H7 (cell line): ENCODE measurements at places on chromosomes 1 and 21.

DNA sequence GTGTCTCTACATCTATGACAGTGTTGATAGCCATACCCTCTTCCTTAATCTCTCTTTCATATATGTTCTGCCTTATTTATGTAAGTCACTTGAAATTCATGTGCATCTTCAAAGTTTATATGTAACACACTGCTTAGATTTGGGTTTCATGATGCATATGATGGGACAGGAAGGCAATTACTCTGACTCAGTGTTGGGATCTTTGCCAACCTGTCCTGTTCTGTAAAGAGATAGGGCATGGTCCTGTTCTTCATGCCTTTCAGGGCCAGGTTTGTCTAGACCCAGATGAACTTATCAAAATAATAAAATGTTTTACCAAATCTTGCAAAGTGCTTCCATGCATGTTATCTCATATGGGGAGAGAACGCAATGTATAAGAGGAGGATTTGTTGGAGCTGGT, 69.5 kb downstream of the TMPRSS15 start:
- DNase-seq, result no peak

GRCh38 chr21:33028773-33029384, 3.1 kb downstream of the OLIG2 start:
- DNase-seq, result peak; percentile 54

DNA sequence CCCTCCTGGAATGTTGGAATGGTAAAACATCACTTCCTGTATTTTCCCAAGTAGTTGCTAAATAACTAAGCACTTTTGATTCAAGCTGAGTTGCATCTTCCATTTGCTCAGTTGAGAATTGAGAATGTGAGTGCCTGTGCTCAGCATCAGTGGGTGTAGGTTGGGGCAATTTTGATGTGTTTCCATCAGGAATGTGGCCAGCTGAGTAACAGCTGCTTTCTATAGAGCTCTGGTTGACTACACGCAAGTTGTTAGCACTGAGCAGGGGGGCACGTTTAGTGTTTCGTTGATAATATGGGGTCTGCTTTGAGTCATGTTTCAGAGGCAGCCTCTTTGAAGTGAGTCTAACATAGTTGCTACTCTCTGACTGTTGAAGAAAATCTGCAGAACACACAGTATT, 41.5 kb downstream of the LRRC53 start:
- DNase-seq, result no peak

GRCh38 chr1:244205171-244205570, 154.1 kb downstream of the ZBTB18 start:
- DNase-seq, result no peak

DNA sequence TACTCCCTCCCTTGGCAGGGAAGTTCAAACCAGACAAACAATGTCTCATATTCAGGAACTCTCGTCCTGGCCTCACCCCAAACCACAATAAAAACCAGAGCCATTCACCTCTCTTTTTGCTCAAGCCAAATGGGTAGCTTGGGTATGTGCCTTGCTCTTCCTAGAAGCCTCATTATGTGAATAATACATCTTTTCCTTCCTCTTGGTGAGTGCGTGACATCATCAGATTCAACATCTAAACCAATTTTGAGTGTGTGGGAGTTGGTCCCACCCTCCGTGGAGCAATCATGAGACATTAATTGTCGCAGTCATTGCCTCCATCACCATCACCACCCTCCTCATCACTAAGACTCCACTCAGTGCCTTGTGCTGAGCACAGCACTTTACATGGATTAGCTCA, 482.9 kb downstream of the PTPRU start:
- DNase-seq, result no peak

- DNase-seq, result no peak
Measured at GRCh38 chr1:2533365-2533764, 3.3 kb upstream of the HES5 start.

- no peak for DNase-seq
Measured at GRCh38 chr1:10265027-10265426, 54.7 kb downstream of the KIF1B start.

- peak; percentile 61 for DNase-seq
Measured at GRCh38 chr1:58874757-58875755, 91.2 kb upstream of the JUN start.

- no peak for DNase-seq
Measured at GRCh38 chr1:229869240-229869639, 197.8 kb upstream of the GALNT2 start.

DNA sequence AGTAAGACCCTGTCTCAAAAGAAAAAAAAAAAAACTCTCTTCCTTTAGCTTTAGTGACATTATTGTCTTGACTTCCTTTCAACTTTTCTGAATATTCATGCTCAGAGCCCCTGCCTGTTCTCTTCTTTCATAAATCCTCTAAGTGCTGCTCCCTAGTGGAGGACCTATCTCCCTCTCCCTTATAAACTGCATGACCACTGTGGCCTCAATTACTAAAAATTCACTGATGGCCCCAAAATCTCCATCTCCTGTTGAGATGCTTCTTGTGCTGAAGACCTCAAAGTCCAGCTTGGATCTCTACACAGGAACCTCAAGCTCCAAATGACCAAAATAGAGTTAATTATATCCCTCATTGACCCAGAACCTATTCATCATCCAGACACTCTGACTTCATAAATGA, 7.8 kb downstream of the ITLN1 start:
- DNase-seq, result peak; percentile 52

DNA sequence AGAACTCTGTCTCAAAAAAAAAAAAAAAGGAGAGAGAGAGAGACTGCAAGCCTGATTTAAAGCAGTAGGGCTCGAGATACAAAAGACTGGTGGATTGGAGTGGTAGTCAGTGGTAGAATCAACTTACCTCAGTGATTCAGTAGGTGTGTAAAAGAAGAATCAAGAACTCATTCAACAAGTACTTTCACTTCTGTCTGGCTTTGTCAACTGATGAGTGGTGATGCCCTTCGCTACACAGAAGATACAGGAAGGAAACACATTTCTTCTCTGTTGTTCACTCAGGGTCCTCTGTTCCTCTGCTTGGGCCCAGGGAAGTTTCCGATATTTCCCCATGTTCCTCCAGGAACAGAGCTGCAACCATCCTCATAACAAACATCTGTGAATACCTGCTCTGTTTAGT, 68.6 kb upstream of the COG2 start:
- no peak for DNase-seq

DNA sequence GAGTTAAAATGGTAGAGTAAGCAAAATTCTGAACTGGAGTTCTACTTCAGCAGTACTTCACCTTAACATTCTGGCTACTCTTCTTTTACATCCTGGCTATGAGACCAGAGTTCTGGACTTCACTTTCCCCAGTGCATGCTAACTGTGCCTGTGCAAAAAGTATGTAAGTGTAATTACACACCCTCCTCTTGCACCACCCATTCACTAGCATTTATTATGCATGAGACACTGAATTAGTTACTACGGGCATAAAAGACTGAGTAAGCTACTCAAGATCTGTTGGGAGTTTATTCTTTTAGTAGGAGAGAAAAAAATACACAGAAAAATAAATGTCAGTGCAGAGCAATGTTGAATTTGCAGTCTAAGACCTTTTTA, 87.2 kb downstream of the GIPC2 start:
- DNase-seq, result no peak

- peak; percentile 88 for DNase-seq
Measured at GRCh38 chr1:1402072-1402900, 3.2 kb upstream of the CCNL2 start.

DNA sequence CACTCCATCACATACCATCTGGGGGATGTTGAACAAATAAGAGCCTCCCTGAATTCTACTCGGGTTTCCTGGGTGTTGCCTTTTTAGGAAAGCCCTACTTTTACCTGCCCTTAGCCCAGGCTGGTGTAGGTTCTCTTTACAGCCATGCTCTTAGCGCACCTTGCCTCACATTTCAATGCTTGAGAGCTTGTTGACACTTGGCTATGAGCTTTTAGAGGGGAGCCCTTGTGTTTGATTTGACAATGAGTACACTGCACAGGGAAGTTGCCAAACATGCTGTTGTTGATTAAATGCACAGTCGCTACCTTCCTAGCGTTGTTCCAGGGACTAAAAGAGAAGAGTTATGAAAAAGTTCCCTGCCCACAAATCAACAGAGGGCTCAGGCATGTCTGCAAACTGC, 103.8 kb downstream of the TRABD2B start:
- DNase-seq, result no peak

DNA sequence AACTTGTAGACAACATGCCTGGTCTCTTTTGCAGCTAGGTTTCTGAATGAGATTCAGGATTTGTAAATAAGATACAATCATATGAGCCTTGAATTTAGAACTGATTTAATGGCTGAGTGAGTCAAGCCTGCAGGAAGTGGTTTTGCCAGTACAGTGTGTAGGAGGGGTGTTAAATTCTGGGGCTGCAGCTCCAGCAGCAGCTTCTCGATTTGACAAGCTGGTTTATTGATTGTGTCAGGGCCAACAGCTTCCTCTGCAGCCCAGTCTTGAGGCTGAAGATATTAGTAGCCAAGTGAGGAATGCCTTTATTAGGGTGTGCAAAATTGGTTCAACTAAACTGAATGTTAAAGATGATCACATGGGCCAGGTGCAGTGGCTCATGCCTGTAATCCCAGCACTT, 11.5 kb upstream of the PLA2G5 start:
- no peak for DNase-seq

DNA sequence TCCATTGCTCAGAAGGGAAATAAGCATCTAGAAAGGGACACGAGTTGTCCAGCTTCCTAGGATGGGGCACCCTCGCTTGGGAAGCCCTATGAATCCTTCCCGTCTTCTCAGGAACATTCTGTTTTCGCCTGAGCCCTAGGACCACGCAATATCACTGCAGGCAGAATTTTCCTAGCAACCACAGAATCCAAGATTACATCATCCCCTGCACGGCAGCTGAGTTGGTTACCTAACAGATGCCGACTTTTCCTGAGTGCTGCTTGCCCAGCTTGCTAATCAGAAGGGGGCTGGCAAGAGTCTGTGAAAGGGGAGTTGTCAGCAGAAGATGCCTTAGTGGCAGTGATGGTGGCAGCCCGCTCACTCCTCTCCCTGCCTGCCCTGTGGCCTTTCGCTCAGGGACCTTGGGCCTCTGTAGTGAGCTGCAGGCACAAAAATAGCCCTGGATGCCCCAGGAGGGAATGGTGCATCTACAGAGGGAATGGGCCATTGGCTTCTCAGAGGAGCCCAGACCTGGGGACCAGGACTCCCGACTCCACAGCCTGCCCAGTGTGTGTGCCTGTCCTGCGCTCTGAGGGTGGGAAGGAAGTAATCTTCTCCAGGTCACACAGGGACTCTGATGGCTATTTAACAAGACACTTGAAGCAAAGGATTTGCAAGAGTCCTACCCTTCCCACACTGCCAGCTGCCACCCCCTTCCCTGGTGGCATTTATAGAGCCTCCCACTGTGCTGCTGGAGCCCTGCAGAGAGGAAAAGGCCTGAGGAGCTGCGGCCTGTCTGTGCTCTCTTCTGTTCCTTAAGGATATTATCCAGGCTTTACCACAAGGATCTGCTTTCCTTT, 28.9 kb upstream of the CLSTN1 start:
- DNase-seq, result no peak

DNA sequence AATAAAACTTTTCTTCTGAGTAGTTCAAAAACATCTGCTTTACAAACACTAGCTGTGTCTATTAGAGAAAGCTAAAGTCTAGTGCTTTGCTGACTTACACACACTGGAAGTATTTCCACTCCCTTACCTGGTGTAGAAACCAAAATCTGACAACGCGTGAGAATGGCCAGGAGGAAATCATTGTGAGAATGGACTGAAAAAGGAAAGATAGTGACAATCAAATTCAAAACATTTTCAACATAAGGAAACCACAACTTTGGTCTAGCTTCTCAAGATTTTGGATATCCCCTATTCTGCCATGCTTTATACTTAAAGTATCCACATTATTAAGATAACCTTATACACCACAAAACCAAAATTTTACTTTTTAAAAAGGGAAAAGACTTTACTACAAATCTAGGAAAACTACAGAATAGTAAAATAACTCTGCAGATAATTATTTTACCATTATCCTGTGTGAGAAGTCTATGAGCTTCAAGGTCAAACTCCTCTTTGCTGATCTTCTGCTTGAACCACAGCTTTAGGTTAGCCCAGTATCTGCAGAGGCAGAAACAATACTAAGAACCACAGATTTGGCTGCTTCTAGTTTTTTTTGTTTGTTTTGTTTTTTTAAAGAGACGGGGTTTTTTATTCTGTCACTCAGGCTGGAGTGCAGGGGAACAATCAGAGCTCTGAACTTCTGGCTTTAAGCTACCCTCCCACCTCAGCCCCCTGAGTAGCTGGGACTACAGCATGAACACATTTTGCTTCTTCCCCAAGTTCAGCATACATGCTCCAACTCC, 6.6 kb downstream of the TADA1 start:
- DNase-seq, result no peak

DNA sequence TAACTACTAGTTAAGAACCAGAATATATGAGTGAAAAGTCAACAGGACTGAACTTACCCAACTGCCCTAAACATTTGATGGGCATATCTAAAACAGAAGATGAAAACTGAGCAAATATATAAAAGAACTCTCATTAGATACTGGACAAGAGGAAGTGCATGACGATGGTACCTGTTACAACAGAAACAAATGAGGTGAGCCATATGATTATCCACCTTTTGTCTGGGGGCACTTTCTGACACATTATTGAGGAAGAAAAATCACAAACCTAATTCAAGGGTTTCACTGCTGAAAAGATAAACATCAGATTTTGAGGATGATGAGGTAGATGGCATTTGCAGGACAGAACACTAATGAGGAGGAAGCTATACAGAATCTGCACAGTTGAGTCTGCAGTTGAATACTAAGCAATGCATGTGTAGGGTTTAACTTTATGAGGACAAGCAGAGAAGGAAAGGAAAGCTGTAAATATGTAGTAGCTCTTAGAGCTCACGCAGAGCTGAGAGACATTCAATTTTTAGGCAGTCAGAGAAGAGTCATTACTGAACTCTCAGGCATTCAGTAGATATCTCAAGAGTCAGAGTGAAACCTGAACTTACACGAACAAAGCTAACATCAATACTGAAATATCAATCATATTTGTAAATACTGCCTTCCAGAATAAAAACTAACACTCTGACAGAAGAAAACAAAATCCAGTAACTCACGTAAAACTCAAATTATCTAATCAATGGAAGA, 262.1 kb downstream of the AKT3 start:
- no peak for DNase-seq

- DNase-seq, result no peak
Measured at GRCh38 chr1:244296003-244296402, 155.7 kb downstream of the ADSS2 start.

DNA sequence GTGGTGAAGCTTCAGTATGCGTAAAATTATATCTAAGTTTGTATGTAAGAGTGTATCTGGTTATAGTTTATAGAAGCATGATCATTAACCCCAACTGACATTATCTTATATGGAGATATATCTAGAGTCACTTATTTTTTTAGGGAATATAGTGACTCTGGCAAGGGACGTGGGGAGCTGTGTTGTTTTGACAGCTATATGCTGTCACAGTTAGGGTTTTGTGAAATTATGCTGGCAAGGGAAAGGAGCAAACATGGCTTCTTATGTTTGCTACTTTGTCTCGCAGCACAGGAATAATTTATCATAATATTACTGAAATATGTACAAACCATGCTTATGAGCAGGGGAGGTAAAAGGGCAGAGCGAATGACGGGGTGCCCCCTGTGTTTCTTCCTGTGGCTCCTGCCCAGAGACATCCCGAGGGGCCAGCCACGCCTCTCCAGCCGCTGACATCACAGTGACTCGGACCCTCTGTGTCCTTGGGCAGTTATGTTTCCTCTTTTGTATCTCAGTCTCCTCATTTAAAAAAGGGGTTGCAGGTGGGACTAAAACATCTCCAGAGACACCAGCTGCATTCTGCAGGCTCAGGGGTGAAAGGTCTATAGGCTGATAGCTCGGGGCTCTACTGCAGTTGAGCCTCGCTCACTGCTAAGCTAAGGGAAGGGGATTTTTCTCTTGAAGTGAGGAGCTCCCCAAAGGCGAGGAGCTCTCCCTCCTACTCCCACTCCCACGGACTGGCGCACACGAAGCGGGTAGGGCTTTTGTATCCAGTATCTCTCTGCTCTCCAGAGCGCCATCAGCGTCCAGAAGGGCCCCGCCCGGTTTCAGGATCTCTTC, 14.9 kb downstream of the A3GALT2 start:
- no peak for DNase-seq
